ENCODE measurements at places on chromosomes 16 and 17.

DNA sequence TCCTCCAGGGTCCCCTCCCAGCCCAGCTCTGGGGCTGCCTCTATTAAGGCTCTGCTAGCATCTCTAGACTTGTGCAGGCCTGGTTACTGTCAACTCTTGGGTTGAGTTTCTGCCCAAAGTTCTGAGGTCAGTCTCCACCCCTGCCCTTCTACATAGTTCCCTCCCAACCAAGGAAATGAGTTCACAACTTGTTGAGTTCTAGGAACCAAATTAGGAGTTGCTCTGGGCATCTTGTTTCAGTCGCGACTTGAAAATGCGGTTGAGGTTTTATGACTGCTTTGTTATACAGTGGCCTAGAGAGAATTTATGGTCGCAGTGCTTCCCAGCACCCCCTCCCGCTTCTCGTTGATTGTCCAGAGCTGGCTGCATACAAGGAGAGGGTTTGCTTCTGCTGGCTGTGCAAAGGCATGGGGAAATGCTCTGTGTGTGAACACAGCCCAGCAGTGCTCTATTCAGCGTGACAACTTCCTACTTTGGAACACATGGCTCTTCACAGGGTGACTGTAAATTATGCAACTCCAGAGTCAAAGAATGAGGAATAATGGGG lies 20.2 kb downstream of the GNAO1 start:
- DNase-seq = no peak

DNA sequence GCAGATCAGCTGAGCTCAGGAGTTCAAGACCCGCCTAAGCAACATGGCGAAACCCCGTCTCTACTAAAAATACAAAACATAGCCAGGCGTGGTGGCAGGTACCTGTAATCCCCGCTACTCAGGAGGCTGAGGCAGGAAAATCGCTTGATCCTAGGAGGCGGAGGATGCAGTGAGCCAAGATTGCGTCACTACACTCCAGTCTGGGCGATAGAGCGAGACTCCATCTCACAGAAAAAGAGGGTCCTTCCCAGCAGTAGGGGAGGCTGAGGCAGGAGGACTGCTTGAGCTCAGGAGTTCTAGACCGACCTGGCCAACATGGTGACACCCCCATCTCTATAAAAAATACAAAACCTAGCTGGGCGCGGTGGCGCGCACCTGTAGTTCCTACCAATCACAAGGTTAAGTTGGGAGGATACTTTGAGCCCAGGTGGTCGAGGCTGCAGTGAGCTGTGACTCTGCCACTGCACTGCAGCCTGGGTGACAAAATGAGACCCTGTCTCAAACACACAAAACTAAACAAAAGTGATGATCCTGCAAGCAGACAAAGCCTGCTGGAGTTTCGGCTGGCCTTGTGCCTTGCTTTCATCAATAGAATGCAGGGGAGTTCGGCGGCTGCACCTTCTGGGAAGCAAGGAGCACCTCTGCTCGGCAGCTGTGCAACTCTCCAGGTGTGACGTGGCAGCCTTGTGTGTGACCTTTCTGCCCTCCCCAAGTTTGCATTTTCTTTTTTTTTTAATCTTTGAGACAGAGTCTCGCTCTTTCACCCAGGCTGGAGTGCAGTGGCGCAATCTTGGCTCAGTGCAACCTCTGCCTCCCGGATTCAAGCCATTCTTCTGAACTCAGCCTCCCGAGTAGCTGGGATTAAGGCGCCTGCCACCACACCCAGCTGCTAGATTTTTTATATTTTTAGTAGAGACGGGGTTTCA lies 12.4 kb upstream of the YWHAE start:
- no peak for DNase-seq

DNA sequence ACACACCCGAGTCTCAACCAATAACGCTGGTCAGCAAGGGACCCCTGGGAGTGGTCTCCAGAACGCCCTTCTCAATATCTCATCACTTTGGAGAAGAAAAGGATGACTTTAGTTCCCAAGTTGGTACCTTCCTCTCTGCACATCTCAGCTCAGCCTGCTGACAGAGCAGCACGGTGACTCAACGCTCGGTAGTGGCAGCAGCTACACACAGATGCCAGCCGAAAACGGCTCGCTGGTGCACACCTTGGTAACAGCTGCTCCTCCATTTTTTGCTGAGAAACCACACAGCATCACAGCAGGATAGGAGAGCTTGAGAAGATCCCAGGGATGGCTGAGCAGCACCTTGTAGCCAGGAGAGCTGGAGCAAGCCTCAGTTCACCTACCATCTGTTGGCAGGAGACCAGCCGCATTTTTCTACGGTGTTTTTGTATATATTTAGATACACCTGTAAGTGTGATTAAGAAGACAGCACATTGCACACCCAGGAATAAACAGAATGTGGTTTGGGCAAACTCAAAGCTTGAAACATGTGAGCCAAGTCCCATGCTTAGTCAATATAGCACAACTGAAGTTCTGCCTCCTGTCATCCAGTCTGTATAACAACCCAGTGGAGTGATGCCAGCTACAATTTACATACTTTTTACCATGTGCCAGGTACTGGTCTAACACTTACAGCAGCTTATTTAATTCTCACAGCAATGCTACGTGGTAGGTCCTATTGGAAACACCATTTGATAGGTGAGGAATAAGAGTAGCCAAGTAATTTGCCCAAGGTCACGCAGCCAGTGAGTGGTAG lies 83.8 kb upstream of the ERCC4 start:
- DNase-seq = no peak

DNA sequence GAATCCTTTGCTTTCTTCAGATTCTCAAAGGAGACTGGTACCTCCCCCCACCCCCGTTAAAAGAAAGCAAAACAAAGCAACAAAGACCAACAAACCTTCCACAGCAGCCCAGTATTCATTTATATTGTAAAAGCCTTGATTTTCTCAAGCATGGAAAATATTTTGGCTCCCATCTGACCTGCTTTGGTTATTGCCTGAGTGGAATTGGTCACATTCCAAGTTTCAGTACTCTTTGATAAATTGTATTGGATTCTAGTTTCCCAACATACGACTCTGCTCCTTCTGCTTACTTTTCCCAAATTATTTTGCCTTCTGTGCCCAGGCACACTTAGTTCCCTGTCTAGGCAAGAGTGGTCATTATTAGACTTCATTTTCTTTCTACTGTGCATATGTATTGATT lies 1.3 kb downstream of the ABCC11 start:
- no peak for DNase-seq

- no peak for DNase-seq
These were observed 35.2 kb downstream of the ARHGAP23 start for GRCh38 chr17:38463451-38463858.

Data from renal cortical epithelial cell (primary cell).